SJCRH30 (cell line): ENCODE measurements at places on chromosomes 2 and 18.

DNA sequence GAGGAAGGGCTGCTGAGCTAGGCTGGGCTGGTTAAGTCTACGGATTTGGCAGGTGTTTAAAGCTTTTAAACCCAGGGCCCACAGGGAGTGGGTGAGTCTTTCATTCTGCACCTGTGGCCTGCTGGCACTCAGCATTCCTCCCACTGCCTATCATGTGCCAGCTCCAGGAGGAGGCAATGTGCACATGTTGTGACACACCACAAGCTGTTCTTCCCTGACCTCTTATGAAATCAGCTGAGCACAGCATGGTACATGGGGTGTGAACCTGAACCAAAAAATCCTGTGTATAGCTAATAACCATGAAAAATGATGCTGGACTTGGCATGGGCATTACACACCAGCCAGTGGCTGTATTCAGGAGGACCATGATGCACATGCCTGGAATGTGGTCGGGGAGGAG lies 297.9 kb upstream of the MMADHC start:
- no peak for DNase-seq
- no peak overlapping the region for H3K27ac ChIP-seq
- no peaks in the 10 kb centered on the region for H3K4me1 ChIP-seq

- no peak overlapping the region for H3K4me3 ChIP-seq
- no peak for DNase-seq
- H3K4me1 ChIP-seq = no peaks in the 10 kb centered on the region
- H3K27me3 ChIP-seq = no peaks in the 10 kb centered on the region
- peaks cover 7% of the 10 kb centered on the region; the same call in 1 of the 2 replicates for H3K36me3 ChIP-seq
Measured at GRCh38 chr2:29492701-29493100, 377.5 kb downstream of the CLIP4 start.

DNA sequence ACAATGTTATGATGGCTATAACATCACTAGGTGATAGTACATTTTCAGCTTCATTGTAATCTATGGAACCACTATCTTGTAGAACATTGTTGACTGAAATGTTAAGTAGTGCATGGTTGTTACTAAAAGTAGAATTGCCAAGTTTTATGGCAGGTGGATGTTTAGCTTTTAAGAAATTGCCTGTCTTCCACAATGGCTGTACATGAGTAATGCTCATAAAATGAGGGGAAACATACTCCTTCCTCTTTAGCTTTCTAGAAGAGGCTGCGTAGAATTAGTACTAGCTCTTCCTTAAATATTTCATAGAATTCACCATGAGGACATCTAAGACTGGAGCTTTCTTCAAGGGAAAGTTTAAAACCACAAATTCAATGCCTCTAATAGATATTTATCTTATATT lies 161.0 kb downstream of the TPGS2 start:
- H3K4me3 ChIP-seq = no peak overlapping the region
- no peaks in the 10 kb centered on the region for H3K4me1 ChIP-seq

- no peaks in the 10 kb centered on the region for H3K36me3 ChIP-seq
- H3K27me3 ChIP-seq = no peaks in the 10 kb centered on the region
- no peak overlapping the region for H3K27ac ChIP-seq
- DNase-seq = peak; percentile 86
Measured at GRCh38 chr2:43312755-43313641, 86.6 kb upstream of the ZFP36L2 start.

DNA sequence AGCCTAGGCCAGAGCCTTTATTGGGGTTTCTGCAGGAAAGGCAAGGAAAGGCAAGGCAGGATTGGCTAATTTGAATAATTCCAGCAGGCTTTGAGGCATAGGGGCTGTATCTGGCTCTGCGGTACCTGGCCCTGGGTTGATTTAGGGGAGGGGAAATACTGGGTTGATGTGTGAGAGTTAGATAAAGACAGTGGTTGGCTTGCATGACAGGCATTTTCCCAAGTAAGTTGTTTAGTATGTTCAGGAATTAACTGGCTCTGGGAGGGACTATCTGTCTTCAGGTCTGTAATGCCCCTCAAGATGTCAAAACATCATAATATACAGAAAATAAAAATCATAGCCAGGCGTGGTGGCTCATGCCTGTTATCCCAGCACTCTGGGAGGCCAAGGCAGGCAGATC lies 98.7 kb downstream of the UBR3 start:
- H3K4me1 ChIP-seq = no peaks in the 10 kb centered on the region
- no peak for DNase-seq
- H3K27ac ChIP-seq = no peak overlapping the region
- no peaks in the 10 kb centered on the region for H3K27me3 ChIP-seq
- H3K36me3 ChIP-seq = peaks cover 8% of the 10 kb centered on the region

GRCh38 chr2:43363120-43363519 lies 136.7 kb upstream of the ZFP36L2 start:
- H3K27ac ChIP-seq = no peak overlapping the region

- H3K36me3 ChIP-seq = no peaks in the 10 kb centered on the region
- no peak overlapping the region for H3K4me3 ChIP-seq
- no peaks in the 10 kb centered on the region for H3K27me3 ChIP-seq
- no peak for DNase-seq
Measured at GRCh38 chr18:49170925-49171505, 220.2 kb upstream of the SMAD7 start.

- H3K36me3 ChIP-seq = no peaks in the 10 kb centered on the region
- DNase-seq = no peak
- H3K4me1 ChIP-seq = no peaks in the 10 kb centered on the region
Measured at GRCh38 chr2:216665242-216665641, 30.1 kb downstream of the IGFBP5 start.

GRCh38 chr2:85243101-85244072 lies 84.4 kb downstream of the TGOLN2 start:
- H3K36me3 ChIP-seq = peaks cover 6% of the 10 kb centered on the region
- H3K27ac ChIP-seq = no peak overlapping the region
- peak; percentile 42 for DNase-seq
- H3K27me3 ChIP-seq = no peaks in the 10 kb centered on the region

DNA sequence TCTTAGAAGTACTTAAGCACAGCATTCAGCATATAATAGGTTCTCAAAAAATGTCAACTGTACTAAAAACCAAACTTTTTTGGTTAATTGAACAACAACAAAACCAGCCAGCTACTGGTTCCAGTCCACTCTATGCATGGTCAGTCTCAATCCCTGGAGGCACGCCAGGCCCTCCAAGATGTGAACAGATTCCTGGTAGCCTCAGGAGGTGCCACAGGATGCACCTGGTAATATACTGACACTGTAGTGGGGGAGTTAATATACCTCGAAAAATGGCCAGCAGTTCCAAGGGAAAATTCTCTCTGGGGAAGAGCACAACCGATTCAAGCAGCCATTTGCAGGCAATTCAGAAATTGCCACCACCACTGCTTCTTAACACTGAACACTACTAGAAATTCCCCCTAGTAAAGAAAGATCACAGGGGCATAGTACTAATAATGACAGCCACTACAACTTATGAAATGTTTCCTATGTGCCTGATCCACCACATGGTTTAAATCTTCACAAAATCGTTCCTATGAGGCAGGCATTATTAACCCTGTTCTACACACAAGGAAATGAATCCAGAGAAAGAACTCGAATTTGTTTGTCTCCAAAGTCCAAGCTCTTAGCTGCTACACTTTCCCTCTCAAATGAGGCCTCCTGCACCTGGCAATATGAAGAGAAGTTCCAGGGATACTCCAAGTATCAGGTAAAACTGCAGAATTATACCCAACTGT lies 3.4 kb downstream of the MGAT4A start:
- DNase-seq = no peak
- H3K4me3 ChIP-seq = no peak overlapping the region
- 0 out of 2 replicates have a peak, but pooled peaks cover 7% of the 10 kb centered on the region for H3K27me3 ChIP-seq
- no peak overlapping the region for H3K27ac ChIP-seq

DNA sequence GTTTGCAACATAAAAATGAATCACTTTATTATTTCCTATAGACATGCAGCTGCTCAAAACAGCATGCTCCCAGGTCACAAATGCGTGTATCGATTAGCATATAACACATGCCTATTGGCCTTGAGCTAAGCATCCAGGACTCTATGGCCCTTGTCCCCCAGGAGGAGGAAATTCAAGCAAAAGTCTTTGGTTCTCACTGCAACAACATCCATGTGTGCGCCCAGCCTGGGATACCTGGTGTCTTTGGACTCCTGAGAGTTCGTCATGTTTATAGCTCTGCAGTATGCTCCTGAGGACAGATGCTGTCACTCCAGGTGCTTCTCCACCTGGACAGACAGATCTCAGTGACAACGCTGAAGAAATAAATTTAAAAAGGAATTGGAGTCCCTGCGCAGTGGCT lies 284.6 kb downstream of the PHLPP1 start:
- no peak for DNase-seq
- no peak overlapping the region for H3K4me3 ChIP-seq
- no peaks in the 10 kb centered on the region for H3K36me3 ChIP-seq
- no peaks in the 10 kb centered on the region for H3K27me3 ChIP-seq
- no peaks in the 10 kb centered on the region for H3K4me1 ChIP-seq
- no peak overlapping the region for H3K27ac ChIP-seq

DNA sequence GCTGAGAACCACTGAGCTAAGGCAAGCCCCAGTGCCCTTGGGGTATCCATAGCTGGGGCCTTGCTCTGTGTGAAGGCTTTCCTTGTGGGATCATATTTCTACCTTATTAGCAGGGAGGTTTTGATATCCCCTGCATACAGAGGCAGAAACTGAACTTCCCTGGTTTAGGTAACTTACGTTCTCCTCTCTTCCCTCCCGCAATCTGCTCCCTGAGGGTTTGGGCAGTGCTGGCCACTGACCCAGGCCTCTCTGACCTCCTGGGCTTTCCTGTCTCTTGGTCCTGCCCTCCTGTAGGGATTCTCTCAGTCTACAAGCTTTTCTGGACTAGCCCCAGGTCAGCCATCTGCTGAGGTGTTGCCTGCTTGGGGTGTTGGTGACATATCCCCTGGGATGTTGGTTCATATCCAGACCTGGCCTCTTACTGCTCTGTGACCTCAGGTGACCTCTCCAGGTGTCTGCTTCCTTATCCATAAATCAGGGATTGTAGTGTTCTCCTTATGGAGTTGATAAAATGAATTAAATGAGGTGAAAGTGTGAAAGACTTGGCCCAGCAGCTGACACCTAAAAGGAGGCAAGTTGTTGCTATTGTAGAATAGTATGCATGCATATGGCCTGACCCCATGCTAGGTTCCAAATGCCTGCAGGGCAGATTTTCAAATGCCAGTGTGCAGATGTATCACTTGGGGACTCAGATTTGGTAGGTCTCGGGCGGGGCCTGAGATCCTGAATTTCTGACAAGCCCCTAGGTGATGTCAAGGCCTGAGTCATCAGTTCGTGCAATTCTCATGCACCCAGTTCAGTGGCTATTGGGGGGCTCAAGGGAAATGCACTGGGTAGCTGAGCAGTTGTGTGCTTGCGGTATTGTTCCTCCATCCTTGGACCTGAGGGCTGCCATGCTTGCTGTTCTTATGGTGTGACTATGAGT lies 106.6 kb downstream of the FHOD3 start:
- no peak overlapping the region for H3K27ac ChIP-seq
- H3K36me3 ChIP-seq = no peaks in the 10 kb centered on the region
- H3K4me1 ChIP-seq = no peaks in the 10 kb centered on the region

DNA sequence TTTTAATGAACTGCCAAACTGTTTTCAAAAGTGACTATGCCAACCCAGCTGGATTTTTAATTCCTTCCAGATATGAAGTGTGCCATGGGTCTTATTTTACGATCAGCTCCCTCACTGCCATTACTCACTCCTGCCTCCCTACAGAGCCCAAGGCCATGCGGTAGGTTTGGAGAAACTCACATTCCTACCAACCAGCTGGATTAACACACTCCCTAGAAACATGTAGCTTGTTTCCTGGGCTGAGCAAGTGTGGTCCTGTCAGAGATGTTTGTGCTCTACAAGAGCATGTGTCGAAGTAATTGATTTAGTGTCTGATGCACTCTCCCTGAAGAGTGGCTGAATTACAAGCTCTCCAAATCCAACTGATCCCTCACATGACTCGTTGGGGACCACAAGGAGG lies 82.5 kb downstream of the SPP2 start:
- peak; percentile 40 for DNase-seq
- H3K4me1 ChIP-seq = peaks cover 6% of the 10 kb centered on the region
- H3K27me3 ChIP-seq = no peaks in the 10 kb centered on the region
- no peak overlapping the region for H3K4me3 ChIP-seq
- H3K27ac ChIP-seq = no peak overlapping the region

DNA sequence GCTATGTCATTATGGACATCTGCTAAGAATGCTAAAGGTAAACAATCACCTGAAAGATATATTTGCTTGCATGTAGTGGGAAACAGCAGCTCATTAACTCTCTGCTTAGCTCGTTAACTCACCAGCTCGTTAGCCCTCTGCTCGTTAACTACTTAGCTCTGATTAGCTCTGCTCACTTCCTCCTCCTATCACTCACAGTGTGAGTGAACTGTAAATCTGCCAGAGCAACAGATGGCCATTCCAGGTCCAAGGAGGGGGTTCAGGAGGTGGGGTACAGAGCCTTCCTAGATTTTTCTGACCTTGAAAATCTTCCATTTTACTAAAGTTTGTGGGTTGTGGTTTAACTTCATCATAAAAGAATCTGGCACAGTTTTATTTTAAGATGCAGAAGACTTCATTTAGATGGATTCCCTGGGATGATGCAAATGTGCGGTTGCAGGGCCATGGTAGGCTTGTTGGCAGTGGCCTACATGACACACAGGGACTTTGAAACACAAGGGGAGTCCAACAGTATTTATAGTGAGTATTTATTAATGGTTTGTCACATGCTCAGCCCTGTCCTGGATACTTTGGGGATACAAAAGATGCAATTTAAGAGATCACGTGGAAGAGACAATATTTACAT lies 1633.7 kb upstream of the CELF4 start:
- no peaks in the 10 kb centered on the region for H3K4me1 ChIP-seq
- H3K4me3 ChIP-seq = no peak overlapping the region
- H3K27me3 ChIP-seq = no peaks in the 10 kb centered on the region
- no peak overlapping the region for H3K27ac ChIP-seq
- no peak for DNase-seq
- H3K36me3 ChIP-seq = no peaks in the 10 kb centered on the region

GRCh38 chr18:40371673-40372072 lies 1583.4 kb upstream of the PIK3C3 start:
- H3K36me3 ChIP-seq = no peaks in the 10 kb centered on the region
- H3K4me1 ChIP-seq = no peaks in the 10 kb centered on the region
- no peak for DNase-seq
- no peak overlapping the region for H3K27ac ChIP-seq

- peak; percentile 92 for DNase-seq
- H3K36me3 ChIP-seq = no peaks in the 10 kb centered on the region
- H3K4me3 ChIP-seq = peak overlapping the region; percentile 49
- peak overlapping the region; percentile 97 for H3K27ac ChIP-seq
- no peaks in the 10 kb centered on the region for H3K27me3 ChIP-seq
- peaks cover 46% of the 10 kb centered on the region for H3K4me1 ChIP-seq
Measured at GRCh38 chr2:226184940-226185615, 614.5 kb downstream of the IRS1 start.

DNA sequence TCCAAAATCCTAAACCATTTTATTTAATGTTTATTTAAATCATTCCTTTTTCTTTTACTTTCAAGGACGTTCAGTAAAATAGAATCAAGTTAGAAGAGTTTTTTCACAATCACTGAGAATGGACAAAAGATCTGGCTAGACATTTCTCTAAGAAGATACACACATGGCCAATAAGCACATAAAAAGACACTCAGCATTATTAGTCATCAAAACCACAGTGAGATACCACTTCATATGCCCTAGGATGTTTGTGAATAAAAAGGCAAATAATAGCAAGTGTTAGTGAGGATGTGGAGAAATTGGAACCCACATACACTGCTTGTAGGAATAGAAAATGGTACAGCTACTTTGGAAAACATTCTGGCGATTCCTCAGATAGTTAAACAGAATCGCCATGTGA lies 76.1 kb downstream of the RHBDD1 start:
- H3K27me3 ChIP-seq = no peaks in the 10 kb centered on the region
- no peak for DNase-seq
- H3K4me1 ChIP-seq = no peaks in the 10 kb centered on the region
- H3K36me3 ChIP-seq = no peaks in the 10 kb centered on the region
- no peak overlapping the region for H3K4me3 ChIP-seq
